ENCODE measurements at places on chromosomes 12 and 14. TPM values are rescaled to one million over a fixed set of nuclear protein-coding genes. Genes with fewer than 3 reads are reported as not detected.
A peak's percentile ranks its signal among the peaks of the same experiment; 100 is the strongest.

The IFNG-AS1 gene
- total RNA-seq = not detected

The NFE2 gene
- 0.20 TPM for total RNA-seq

- DNase-seq = peak; percentile 88
Observed at GRCh38 chr14:94342334-94342934, 19.3 kb upstream of the SERPINA6 start.

The PLCZ1 gene
- not detected for total RNA-seq

The IL26 gene
- not detected for total RNA-seq

- DNase-seq = no peak
Observed at GRCh38 chr14:75880512-75880911, 101.3 kb downstream of the TGFB3 start.

The YLPM1 gene
- total RNA-seq = 6.8 TPM

- DNase-seq = no peak
Observed at GRCh38 chr14:85024931-85025330, 505.0 kb upstream of the FLRT2 start.

DNA sequence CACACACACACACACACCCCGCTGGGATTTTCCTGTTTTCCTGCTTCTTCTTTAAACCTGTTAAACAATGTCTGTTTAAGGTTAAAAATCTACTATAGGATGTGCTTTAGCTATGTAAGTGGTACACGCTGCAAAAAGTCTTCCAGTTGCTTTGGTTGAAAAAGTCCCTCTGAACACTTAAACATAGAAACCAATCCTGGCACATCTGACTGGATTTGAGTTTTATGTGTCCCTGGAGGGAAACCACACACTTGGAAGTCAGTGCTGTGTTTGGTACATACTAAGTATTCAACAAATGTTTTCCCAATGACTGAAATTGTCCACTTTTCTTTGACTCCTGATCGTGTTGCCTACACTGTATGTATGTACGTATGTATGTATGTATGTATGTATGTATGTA lies 22.0 kb downstream of the CFL2 start:
- DNase-seq = no peak

The IPO8 gene
- 21.1 TPM for total RNA-seq

The TPPP2 gene
- total RNA-seq = not detected

Measured in HT-29 (cell line).